ENCODE measurements at places on chromosomes 1 and 21.

- no peak for DNase-seq
These were observed 91.7 kb downstream of the MATN1 start for GRCh38 chr1:30631700-30632099.

GRCh38 chr1:166858726-166859419 is 17.2 kb downstream of the TADA1 start:
- DNase-seq, result no peak

DNA sequence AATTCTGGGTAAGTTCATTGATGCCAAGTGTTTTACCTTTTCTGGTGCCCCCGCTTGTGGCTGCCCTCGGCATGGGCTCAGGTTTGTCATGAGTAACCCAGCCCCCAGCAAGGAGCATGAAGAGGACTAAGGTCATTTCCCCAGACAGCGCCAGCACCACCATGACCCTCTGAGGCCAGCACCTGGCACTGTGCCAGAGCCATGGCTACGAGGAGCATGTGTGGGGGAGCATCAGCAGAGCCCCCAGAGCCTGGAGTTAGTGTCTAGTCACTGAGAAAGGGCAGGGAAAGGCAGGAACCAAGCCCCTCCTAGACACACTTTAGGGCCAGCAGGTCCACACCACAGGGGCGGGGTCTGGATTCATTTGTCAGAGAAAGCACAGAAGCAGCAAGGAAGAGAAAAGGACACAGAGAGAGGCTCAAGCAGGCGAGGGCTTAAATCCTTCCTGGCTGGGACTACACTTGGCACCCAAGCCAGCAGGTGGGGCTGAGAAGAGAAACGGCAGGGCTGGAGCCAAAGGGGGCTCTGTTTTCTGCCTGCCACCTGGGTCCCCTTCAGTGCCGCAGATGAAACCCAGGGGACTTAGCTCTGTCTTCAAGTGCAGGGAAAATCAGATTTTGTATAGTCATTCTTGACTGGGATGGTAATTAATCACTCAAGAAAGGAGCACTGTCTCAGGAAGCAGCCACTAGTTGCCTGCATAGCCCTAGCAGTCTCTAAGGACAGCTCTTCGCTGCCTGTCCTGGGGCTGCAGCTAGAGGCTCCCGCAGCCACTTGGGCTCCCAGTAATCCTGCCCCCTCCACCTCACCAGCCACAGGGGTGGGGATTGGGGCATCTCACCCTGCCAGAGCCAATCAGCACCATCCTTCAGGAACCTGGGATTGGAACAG is 79.6 kb upstream of the ZC3H12A start:
- DNase-seq, result no peak

DNA sequence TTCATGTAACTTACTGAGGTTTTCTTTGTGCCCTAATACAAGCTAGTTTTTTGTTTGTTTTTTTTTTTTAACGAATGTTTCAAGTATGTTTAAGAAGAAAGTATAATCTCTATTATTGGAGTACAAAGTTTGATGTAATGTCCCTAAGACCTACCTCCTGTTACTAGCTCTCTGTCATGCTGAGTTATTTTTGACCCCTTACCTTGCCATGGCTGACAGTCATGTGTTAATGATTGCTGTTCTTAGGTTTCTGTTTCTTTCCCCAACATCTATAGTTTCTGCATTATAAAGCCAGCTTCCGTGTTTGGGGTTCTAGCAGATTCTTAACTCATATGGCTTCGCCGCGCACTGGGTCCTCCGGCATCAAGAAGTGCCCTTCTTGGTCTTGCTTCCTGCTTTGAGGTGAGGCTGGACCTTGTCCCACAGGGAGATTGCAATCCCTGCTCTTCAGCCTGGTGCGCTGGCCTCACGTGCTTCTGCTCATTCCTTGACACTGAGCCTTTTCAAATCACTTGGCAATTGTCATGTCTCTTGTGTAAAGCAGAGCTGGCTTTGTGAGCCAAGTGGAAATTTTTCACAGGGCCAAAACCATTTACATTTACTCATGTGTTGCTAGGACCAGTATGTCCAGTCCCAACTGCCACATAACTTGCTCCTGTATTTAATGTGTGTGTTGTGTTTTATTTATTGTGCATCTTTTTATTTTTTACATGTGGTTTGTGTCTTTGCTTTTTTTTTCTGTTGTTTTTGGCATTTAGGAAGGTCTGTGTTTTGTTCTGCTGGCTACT is 135.0 kb upstream of the COL6A1 start:
- DNase-seq, result no peak

- DNase-seq, result no peak
These were observed 58.4 kb upstream of the CXADR start for GRCh38 chr21:17454315-17455027.

GRCh38 chr1:119718972-119719371 is 7.2 kb downstream of the PHGDH start:
- DNase-seq, result no peak

GRCh38 chr1:226201029-226201593 is 14.6 kb upstream of the ACBD3 start:
- DNase-seq, result no peak

DNA sequence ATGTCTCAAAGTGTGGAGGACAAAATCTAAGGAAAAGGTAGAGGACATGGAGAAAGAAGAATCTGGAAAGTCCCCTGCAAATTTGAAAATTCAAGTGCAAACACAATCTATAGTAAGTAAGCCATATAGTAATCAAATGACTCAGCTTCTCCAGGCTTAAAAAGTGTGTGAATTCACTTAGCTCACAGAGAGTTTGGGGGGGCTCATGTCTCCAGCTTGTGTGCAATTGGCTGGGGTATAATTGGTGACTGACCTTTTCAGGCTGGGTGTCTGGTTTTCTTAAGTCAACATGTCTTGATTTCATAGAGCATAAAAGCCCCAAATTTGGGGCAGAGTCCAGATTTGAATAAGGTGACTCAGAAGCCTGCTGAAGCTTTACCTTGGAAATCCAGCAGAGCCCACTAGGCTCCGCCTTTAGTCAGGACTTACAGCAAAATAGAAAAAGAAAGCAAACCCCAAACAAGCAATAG is 8.6 kb downstream of the CLDN14 start:
- DNase-seq, result no peak

GRCh38 chr1:87632232-87632631 is 303.6 kb downstream of the LMO4 start:
- DNase-seq, result no peak

- no peak for DNase-seq
These were observed 538.8 kb upstream of the CXADR start for GRCh38 chr21:16974060-16974459.

DNA sequence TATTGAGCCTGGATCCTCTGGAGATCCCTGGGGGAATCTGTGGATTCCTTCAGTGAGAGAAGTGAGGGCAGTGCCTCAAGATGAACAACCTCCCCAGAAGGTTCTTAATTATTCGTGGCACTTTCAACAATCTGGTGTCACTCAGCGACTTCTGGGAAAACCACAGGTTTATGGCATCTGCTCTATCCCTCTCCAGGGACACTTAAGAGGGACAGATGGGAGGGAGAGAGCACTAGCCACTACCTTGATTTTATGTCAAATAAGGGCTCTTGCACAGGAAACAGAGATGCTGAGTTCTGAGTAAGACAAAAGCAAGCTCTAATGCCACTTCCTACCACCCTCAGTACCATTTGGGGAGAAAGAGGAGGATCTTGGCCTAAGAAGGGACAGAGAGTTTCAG is 21.2 kb upstream of the CHI3L1 start:
- no peak for DNase-seq

DNA sequence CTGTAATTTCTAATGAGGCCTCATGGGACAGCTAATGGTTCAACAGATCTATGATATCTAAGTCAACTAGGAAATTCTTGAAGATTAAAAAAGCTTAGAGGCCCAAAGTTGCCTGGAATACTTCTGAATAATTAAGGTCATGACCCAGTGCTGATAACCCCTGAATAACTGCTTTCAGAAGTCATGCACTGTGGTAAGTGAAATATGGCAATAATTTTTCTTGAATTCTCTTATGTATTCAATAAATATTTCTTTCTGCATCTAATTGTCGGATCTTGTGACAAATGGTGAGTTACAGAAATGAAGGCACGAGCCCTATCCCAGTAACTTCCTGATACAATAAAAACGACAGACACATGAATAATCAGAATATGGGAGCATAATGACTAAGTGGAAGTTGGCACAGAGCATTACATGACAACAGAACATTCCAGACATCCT is 219.3 kb upstream of the GREM2 start:
- no peak for DNase-seq

GRCh38 chr1:75632350-75632949 is 21.5 kb upstream of the SLC44A5 start:
- DNase-seq, result no peak

GRCh38 chr21:30962013-30962412 is 76.3 kb downstream of the KRTAP19-8 start:
- DNase-seq, result no peak

GRCh38 chr1:15146971-15147376 is 6.6 kb upstream of the TMEM51 start:
- DNase-seq, result no peak

DNA sequence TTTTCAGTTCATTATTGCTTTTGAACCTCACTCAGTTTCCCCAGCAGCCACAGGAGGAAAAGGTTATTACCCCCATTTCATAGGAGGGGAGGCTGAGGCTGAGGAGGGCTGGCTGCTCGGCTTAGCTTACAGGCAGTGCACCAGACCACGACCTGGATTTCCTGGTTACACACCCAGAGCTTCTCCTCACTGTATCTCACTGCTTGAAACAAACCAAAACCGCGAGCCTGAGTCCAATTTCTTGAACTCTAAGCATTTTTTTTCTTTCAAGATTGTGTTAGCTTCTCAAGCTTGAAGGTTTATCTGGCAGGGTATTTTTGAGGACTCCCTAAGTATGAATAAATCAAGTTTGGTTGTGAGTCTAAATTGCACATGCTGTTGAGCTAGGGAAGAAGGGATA is 188.9 kb upstream of the EDN2 start:
- DNase-seq, result no peak

GRCh38 chr1:92931691-92932090 is 29.6 kb downstream of the DIPK1A start:
- no peak for DNase-seq
